ENCODE measurements at places on chromosomes 13 and 19. TPM values are rescaled to one million over a fixed set of nuclear protein-coding genes. Genes with fewer than 3 reads are reported as not detected.

ZNF816 gene
- total RNA-seq: 6.9 TPM

ZNF296 gene
- 0.48 TPM for total RNA-seq

TMPRSS9 gene
- not detected for total RNA-seq

PLK5 gene
- not detected for total RNA-seq

SYT3 gene
- not detected for total RNA-seq

WASF3 gene
- 26.2 TPM for total RNA-seq

IQCN gene
- total RNA-seq: 0.33 TPM

THAP8 gene
- total RNA-seq: 1.6 TPM

PIP5K1C gene
- 43.6 TPM for total RNA-seq

GNA15 gene
- not detected for total RNA-seq

ZNF607 gene
- total RNA-seq: 2.9 TPM

ZNF99 gene
- total RNA-seq: not detected

All from vein endothelial cell (primary cell).